ENCODE measurements at places on chromosomes 3 and 15.

DNA sequence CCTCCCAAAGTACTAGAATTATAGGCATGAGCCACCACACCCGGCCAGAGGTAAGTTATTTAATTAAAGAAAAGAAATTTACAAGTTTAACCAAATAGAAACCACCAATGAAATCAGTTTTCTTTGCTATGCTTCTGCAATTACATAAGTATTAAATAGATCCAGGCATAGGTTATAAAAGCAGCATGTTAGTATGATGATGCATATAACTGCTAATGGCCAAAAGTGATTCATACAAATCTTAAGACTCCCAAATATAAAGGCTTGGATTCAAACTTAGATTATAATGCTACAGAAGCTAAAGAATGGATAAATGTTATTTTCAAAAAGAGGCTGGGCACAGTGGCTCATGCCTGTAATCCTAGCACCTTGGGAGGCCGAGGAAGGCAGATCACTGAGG, 32.8 kb upstream of the HDC start:
- DNase-seq: no peak

- DNase-seq: no peak
These were observed 12.4 kb upstream of the CLK3 start for GRCh38 chr15:74603026-74603788.

- no peak for DNase-seq
These were observed 24.2 kb upstream of the NEO1 start for GRCh38 chr15:73028031-73028430.

DNA sequence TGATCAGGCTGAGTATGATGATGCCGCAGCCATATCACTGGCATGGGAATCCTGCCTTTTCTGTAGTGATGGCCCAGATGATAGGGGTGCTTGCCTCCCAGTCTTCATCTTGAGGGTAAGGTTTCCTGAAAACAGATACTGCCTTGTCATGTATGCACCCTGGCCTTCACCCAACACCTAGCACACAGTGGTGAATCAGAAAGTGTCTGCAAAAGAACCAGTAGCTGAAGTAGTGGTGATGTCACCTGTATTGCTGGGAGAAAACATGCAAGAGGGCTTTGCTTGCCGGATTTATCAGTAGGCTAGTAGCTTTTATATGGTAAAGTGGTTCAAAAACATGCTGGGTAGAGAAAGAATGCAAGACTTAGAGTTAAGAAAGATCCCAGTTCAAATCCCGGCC, 419.8 kb upstream of the WNT5A start:
- DNase-seq: no peak

- no peak for DNase-seq
These were observed 21.8 kb upstream of the PFN2 start for GRCh38 chr3:149992416-149993058.

Measured in mesenchymal stem cell (in vitro differentiated cells and primary cell).